Lower lobe of right lung (tissue), 2 donors: ENCODE measurements at places on chromosomes 6 and 20. TPM values are rescaled to one million over a fixed set of nuclear protein-coding genes. Genes with fewer than 3 reads are reported as not detected.

- no peaks in the 10 kb centered on the region for H3K27me3 ChIP-seq
- DNase-seq: no peak
- H3K27ac ChIP-seq: no peak overlapping the region
- H3K4me3 ChIP-seq: no peak overlapping the region
- no peaks in the 10 kb centered on the region for H3K36me3 ChIP-seq
- H3K4me1 ChIP-seq: no peaks in the 10 kb centered on the region
These were observed 61.0 kb downstream of the KIF6 start for GRCh38 chr6:39664173-39664572.

GRCh38 chr20:19354950-19355349, 142.5 kb downstream of the SLC24A3 start:
- no peaks in the 10 kb centered on the region for H3K36me3 ChIP-seq
- DNase-seq: no peak
- no peak overlapping the region for H3K4me3 ChIP-seq
- no peaks in the 10 kb centered on the region for H3K27me3 ChIP-seq
- H3K4me1 ChIP-seq: no peaks in the 10 kb centered on the region

GRCh38 chr20:62898093-62898964, 28.0 kb downstream of the DIDO1 start:
- DNase-seq: peak; percentile 31
- no peak overlapping the region for H3K27ac ChIP-seq
- H3K4me3 ChIP-seq: no peak overlapping the region
- H3K27me3 ChIP-seq: no peaks in the 10 kb centered on the region
- H3K36me3 ChIP-seq: peaks cover 63% of the 10 kb centered on the region

DNA sequence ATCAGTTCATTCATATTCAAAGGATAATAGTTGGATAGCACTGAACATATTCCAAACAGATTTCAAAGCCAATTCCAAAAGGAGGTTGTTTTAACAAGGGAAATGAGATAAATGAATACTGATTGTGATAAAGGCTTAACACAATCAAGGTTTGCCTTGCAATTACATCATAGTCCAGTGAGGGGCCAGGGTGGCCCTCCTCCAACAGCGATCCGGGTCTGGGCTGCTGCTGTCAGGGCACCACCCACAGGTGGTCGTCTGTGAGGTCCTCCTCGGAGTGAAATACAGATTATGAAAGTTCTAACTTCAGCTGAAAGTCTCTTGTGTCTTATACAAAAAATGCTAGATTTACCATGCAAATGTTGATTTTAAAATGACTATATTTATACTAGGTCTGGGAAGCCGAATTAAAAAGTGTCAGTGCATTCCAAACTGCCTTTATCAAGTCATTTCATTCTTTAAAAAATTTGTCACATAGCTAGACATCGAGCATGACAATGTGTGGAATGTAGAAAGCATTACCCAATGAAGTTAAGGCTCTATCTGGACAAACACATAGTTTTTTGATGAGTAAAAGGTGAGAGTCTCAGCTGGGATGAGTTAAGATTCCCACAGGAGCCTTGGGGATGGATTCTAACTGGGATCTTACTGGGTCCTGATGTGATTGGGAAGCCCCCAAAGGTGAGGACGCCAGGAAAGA, 65.9 kb upstream of the SLC22A23 start:
- H3K36me3 ChIP-seq: no peaks in the 10 kb centered on the region
- H3K4me3 ChIP-seq: no peak overlapping the region
- no peaks in the 10 kb centered on the region for H3K4me1 ChIP-seq
- no peak for DNase-seq
- no peak overlapping the region for H3K27ac ChIP-seq

DNA sequence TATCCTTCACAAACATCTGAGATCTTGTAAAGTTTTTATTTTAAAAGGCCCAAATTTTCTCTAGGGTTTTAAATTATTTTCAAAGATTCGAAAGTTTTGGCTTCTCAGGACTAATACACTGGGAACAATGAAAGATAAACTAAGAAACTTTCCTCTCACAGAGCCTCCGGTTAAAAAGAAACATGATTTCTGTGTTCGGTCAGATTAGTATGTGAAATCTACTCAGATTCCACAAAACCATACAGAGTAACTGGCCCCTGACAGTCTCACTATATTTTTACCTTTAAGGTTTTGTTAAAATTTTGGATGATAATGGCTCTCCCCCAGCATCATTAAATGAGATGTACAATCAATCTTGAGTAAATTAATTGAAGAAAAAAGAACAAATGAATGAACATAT, 471.0 kb downstream of the COL12A1 start:
- no peak for DNase-seq
- no peaks in the 10 kb centered on the region for H3K27me3 ChIP-seq
- H3K27ac ChIP-seq: no peak overlapping the region
- no peaks in the 10 kb centered on the region for H3K4me1 ChIP-seq
- no peaks in the 10 kb centered on the region for H3K36me3 ChIP-seq
- no peak overlapping the region for H3K4me3 ChIP-seq

DNA sequence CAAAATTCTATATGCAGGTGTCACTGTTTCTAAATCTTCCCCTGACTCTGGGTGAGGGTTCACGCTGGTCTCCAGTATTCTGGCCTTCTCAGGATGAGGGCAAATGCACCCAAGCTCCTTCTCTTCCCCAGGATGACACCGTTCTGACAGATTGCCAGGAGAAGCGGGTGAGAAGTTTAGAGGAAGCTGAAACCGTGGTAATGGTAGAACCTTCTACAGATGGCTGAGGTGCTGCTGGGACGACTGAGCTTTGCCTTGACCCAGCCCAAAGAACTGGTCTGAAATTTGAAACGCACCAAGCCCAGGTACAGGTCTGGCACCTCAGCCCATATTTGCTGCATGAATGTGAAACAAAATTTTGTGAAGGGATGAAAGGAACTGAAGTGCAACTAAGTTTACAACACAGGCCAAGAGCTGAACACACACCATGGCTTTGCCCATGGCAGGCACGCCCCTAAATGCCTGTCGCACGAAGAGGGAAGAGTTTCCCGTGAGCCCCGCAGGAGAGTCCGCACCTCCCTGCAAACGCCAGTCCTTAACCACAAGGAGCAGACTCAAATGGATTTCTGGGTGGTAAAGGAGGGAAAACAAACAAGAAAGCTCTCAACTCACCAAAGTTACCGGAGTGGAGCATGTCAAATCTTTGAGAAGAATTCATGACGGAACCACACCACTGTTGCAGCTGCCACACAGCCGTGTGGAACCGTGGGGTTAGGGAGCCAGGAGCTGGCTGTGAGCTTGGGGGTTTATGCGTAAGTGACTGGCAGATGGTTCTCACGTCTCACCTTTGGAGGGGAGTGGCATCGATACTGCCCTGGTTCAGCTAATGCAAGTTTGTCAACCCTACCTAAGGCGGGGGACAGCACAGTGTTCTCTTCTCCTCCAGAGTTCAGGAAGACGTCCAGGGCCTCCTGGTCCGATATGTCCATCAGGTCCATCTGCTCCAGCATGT, 138.9 kb downstream of the DTNBP1 start:
- H3K36me3 ChIP-seq: peaks cover 60% of the 10 kb centered on the region
- H3K27ac ChIP-seq: no peak overlapping the region
- no peak for DNase-seq
- no peak overlapping the region for H3K4me3 ChIP-seq
- H3K27me3 ChIP-seq: no peaks in the 10 kb centered on the region

DNA sequence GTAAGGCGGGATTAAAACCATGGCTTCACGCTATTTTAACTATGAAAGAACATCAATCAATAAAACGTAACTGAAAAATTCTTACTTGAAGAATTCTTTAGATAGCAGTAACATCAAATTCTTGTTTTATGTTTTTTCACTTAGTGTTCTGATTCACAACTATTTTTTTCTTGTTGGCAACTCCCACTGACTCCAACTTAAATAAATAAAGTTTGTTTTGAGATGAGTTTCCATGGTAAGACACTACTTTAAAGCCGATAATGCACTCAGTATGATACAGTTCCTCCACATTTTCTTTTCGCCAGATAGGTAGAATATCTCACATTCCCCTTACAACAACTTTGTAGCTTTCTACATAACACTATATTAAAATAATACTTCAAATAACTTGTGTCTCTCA, 33.1 kb upstream of the CNKSR3 start:
- H3K27ac ChIP-seq: no peak overlapping the region
- no peak overlapping the region for H3K4me3 ChIP-seq
- DNase-seq: no peak

DNA sequence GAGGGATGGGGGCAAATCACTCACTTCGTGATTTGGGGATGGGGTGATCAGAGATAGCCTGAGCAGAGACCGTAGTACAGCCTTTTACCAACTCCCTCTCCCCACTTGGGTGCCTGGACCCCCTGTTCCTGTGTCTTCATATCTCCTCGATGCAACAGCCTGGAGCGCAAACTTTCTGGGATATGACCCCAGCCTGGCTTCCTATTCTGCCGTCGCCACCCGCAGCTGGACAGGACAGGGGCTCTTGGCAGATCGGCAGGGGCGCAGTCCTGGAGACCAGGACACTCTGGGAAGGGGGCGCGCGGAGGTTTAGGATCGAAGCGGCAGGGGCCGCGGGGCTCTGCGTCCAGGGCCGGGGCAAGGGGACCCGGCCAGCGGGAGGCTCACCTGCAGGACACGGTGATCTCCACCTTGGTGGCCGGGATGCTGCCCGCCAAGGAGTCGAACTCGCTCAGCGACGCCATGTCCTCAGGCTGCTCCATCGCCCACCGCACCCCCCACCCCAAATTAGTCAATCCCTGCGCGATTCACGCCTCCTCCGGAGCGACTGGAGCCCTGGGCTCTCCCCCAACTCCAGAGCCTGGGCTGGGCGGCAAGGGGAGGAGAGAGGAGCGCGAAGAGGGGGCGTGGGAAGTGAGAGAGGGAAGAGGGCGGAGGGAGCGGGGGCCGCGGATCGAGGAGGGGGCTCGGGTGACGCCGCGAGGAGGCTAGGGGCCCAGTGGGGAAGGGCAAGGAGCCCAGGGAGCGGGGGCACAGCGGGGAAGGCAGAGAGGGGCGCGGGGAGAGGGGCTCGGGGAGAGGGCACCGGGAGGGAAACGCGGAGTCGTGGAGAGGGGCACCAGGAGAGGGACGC, at the start of gene CPNE5:
TSS of gene CPNE5 (minus strand) at position 549 of the 853 bp plus-strand sequence. CDS start at position 482, 67 bp downstream.
- peaks cover 27% of the 10 kb centered on the region for H3K4me1 ChIP-seq
- no peak within 1 kb of the TSS for H3K27ac ChIP-seq
- H3K36me3 ChIP-seq: no peaks in the 10 kb centered on the region
- no peak for DNase-seq

- H3K27ac ChIP-seq: no peak overlapping the region
- H3K36me3 ChIP-seq: no peaks in the 10 kb centered on the region
- no peaks in the 10 kb centered on the region for H3K27me3 ChIP-seq
- H3K4me1 ChIP-seq: no peaks in the 10 kb centered on the region
- no peak overlapping the region for H3K4me3 ChIP-seq
These were observed 44.9 kb downstream of the SNAP25 start for GRCh38 chr20:10263385-10264165.

DNA sequence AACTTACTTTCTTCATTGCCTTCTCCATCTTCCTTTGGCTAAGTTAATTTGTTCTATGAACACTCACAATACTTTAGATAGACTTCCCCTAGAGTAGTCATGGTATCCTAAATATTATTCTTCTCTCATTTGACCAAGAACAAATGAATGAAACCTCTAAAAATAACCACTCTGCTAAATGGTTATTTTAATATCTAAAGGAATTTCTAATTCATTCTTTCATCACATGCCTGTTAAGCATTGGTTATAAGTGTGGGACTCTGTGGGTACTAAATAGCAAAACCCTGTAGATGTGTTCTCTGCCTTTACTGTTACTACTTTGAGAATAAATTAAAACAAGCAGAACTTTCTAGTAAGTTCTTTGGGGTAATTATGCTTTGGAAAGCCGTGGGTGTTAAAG, 138.9 kb downstream of the EYA4 start:
- H3K27me3 ChIP-seq: no peaks in the 10 kb centered on the region
- no peak for DNase-seq
- no peaks in the 10 kb centered on the region for H3K4me1 ChIP-seq
- no peak overlapping the region for H3K4me3 ChIP-seq
- H3K27ac ChIP-seq: no peak overlapping the region
- no peaks in the 10 kb centered on the region for H3K36me3 ChIP-seq

- DNase-seq: no peak
- H3K27ac ChIP-seq: no peak overlapping the region
- H3K27me3 ChIP-seq: peaks cover 7% of the 10 kb centered on the region
- H3K36me3 ChIP-seq: no peaks in the 10 kb centered on the region
These were observed 4.2 kb downstream of the SCML4 start for GRCh38 chr6:107819964-107820337.

DNA sequence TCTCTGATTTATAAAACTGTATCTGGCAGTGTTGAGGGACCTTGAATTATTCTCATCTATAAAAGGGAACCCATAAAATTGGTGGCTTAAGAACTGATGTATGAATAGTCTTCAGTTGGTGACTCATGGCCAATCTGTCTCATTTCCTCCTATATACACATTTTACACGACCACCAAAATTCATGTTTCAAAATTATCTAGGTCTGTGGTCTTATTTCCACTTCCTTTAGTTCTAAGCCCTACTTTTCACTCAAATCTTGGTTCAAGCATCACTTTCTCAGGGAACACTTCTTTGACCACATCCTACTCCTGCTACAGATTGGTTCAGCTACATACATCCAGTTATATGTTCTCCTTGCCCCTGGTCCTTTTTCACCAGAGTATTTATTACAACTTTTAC, 18.6 kb upstream of the ENPP1 start:
- no peaks in the 10 kb centered on the region for H3K36me3 ChIP-seq
- H3K4me1 ChIP-seq: peaks cover 5% of the 10 kb centered on the region
- H3K4me3 ChIP-seq: no peak overlapping the region
- DNase-seq: no peak

DNA sequence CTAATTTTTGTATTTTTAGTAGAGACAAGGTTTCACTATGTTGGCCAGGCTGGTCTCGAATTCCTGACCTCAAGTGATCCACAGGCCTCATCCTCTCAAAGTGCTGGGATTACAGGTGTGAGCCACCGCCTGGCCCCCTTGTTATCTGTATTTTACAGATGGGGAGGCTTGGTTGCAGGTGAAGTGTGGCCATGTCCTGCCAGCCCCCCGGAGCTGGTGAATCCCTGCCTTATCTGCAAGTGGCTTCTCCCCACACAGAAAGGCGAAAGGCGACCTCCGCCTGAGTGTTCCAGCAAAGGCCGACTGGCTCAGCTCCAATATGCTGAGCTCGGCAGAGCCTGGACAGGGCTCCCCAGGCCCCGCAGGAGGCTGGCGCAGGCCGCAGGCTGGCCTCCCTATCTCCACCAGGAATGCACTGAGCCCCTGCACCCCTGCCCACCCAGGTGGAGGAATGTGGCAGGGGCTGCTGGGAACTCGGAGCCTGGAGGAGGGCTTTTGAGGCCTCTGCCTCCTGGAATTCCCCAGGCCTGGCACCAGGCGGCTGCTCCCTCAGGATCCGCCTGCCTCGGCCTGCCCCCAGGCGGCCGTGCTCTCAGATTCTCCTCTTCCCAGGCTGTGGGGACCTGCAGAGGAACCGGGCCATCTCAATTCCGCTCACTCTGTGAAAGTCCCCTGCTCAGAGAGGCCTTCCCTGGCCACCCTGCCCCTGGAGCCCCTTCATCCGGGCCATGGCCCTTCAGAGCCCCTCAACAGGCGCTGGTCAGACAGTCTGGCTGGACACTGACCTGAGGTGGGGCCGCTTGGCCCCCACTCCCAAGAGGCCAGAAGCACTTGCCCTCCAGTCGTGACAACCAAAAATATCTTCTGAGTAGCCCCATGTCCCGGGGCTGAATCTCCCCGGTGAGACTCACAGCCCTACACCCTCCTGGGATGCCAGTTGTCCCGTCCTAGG, 9.3 kb upstream of the LAMA5 start:
- no peaks in the 10 kb centered on the region for H3K27me3 ChIP-seq
- peak overlapping the region; percentile 58 for H3K27ac ChIP-seq
- no peaks in the 10 kb centered on the region for H3K36me3 ChIP-seq
- H3K4me1 ChIP-seq: peaks cover 54% of the 10 kb centered on the region
- DNase-seq: no peak

The GSTA3 gene
- 2.1 TPM for total RNA-seq

The PPP1R16B gene
- 13.0 TPM for total RNA-seq

The BPIFB1 gene
- 263 TPM for total RNA-seq

The C20orf144 gene
- total RNA-seq: not detected

The RWDD2A gene
- 3.9 TPM for total RNA-seq

The MCHR2 gene
- total RNA-seq: not detected

The KCNG1 gene
- total RNA-seq: not detected

The ME1 gene
- total RNA-seq: 12.9 TPM

The TRIM15 gene
- total RNA-seq: not detected
